ENCODE measurements at places on chromosomes 7 and 10.

GRCh38 chr7:23472046-23472445 is 1.8 kb upstream of the IGF2BP3 start:
- no peak for DNase-seq

GRCh38 chr7:150975536-150976319 is 2.4 kb downstream of the KCNH2 start:
- DNase-seq = no peak

- DNase-seq = no peak
Measured at GRCh38 chr10:78605800-78606350, 462.9 kb upstream of the ZMIZ1 start.

GRCh38 chr7:101702362-101702850 is 73.3 kb upstream of the MYL10 start:
- DNase-seq = no peak

GRCh38 chr10:84026821-84027257 is 112.5 kb upstream of the GHITM start:
- DNase-seq = no peak

DNA sequence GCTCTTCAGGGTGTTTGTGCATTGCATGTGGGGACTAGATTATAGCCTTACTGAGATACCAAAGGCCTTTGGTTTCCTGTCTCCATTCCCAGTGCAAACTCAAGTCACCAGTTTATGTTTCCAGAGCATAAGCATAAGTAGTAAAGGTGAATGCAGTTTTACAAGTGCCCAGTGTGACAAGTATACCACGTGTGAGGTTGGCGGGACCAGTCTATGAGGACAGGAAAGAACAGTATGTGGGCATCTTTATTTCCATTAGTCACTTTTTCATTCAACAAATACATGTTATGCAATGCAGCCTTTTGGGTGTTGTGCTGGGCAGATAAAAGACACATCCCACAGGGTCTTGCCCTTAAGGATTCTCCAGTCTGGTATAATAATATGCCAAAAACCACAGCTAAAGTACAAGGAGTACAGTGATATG is 146.5 kb downstream of the ARID5B start:
- no peak for DNase-seq

DNA sequence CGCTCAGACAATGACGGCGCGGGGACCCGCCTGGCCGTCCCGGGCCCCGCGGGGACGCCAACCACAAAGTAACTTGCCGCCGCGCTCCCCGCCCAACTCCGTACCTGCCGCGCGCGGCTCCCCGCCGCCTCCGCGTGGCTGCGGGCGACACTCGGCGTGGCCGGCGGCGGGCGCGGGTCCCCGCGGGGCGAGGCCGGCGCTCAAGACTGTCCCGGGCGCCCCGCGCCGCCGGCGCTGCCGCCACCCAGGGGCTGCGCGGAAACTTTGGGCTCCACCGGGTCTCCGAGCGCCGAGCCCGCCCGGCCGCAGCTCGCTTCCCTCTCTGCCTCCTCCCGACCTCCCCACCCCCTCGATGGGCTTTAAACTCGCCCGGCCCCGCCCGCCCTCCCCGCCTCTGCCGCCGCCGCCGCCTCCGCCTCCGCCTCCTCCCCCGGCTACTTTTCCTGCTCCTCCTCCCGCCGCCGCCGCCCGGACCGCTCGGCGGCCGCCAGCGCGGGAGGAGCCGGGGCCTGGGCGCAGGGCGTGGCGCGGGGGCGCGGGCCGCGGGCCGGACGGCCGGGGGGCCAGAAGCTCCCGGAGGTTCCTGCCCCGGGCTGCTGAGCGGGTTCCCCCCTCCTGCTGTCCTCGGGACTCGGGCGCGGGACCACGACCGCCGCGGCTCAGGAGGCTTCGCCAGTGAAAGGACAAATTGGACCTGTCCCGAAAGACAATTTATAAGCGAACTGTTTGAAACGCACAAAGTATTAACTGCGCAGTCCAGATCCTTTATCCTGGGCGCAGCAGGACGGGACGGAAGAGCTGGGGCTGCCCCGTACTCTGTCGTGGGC is 10.6 kb upstream of the GRB10 start:
- DNase-seq = peak; percentile 19

DNA sequence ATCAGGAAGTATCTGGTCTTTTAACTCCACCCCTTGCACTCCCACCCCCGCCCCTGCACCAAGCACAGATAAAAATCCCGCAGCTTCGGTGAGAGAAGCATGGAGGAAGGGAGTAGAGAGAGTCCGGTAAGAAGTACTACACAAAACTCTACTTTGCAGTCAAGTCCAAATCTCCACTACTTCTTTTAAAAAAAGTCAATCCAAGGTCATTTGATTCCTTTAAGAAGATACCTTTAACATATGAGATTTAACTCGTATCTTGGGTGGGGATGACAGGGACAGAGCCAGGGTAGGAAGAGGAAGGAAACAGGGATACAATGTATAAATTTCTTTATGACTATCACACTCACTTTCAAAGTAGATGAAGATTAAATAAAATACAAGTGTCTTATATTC is 132.1 kb downstream of the NRBF2 start:
- no peak for DNase-seq

DNA sequence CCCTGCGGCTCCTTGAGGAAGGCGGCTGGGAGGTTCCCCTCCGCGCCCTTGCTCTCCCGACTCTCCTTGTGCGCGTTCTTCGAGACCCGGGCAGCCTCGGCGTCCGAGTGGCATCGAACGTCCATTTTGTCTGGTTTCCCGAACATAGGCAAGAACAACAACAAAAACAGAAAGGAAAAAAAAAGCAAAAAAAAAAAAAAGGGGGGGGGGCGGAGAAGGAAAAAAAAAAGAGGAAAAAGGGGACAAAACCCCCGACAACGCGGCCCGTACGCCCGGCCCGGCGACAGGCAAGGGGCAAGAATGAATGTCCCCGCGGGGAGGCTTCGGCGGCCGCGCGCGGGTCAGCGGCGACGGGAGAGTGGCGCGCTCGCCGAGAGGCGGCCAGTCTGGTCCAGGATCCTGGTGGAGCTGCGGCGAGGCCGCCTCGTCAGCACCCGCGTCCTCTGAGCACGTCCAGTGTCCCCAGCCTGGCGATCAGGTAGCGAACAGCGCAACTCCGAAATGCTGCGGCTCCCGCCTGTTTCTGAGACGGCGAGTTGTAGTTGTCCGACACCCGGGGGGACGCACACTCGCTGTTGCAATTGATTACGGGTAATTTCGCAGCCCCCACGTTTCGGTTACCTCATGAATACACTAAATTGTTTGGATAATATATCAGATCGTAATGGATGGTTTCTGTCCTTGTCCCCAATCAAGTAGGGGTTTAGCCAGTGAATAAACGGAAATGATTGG is at the start of gene VAX1:
Gene VAX1 (minus strand): TSS at position 360 of the 732 bp plus-strand sequence. CDS start 214 bp downstream, at position 146.
- no peak for DNase-seq

GRCh38 chr7:54860843-54861242 is 101.8 kb upstream of the SEC61G start:
- no peak for DNase-seq

DNA sequence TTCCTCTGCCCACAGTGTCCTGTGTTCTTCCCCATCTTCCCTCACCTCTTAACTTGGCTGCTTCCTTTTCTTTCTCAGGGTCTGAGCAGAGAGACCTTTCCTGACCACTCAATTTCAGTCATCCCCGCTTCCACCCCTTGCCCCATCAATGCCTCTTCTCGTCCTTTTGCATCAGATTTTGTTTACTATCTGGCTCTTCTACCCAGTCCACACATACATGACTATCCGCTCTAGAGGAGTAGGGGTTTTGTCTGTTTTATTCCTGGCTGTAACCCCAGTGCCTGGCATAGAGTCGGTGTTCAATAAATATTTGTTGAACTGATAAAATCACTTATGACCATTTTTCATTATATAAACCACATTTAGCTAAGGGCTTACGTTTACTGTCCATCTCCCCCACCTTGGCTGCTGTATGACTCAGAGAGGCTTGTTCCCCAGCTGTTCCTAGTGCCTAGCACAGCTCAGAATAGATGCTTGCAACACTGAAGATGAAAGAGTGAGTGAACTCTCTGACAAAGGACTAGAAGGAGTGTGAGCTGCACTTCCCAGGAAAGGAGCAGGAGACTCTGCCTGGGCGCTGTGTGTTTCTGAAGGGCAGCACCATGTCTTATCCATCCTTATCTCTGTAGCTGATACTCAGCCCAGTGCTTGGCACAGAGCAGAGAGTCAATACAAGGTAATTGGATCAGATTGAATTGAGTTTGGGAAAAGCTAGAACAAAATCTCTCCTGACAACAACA is 21.9 kb downstream of the ARID5B start:
- no peak for DNase-seq

GRCh38 chr7:101165958-101166647 is 734 bp upstream of the VGF start:
- no peak for DNase-seq

GRCh38 chr10:47223236-47223635 is 76.8 kb upstream of the GDF10 start:
- no peak for DNase-seq

DNA sequence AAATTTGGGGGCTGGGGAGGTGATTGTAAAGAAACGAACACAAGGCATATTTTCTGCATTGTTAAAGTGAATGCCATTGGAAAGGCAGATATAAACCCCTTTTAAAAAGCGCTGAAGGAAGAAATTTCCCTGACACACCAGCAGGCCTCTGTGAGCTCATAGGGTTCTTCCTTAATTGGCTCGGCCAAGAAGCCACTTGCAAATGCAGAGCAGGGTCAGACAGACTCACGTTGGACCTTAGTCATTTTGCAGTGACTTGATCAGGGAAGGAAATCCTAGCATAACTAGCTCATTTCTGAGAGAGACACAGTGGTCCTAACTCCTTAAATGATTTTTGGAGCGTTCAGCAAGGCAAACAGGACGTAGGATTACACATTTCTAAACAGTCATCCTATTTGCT is 1461.4 kb downstream of the GATA3 start:
- DNase-seq = no peak

DNA sequence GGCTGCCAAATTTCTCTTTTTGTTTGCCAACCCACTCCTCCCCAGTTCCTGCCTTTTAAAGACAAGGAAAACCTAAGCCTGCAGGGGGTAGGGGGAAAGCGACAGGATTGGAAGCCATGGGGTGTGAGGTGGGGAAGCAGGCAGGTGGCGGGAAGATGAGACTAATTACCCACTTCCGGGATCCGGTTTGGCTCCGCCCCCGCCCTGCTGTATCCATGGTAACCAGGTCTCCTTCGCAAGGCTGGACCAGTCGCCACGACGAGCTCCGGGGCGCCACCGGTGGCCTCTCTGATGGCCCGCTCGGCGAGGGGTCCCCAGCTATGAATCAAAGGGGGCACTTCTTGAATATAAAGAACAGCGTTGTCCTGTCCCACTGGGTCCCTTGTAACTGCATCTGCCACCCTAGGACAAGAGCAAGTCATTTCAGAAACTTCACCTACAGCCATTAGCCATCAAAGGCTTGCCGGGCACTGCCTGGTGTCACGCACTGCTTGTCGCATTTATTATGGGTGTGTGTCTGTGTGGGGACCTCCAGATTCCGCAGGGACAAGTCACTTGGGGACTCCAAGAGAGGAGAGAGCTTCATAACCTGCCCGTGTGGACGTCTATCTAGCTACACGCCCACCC is 55.4 kb upstream of the LMTK2 start:
- DNase-seq = no peak

DNA sequence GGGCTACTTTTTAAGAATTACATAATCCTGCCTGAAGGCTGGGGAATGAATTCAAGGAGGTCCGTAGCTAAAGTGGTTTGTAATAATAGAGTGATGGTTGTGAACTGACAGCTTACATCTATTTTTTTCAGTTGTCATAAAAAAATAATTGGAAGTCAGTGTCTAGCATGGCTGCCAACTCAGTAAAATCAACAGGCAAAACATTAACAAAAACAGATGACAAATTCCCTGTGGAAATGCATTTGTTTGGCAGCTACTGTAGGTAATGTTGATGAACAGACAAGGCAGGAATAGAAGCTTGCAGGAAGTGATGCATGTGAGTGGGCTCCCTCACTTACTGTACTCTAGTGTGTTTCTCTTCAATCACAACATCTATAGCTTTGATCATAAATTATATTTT is 766.0 kb upstream of the POT1 start:
- DNase-seq = no peak

DNA sequence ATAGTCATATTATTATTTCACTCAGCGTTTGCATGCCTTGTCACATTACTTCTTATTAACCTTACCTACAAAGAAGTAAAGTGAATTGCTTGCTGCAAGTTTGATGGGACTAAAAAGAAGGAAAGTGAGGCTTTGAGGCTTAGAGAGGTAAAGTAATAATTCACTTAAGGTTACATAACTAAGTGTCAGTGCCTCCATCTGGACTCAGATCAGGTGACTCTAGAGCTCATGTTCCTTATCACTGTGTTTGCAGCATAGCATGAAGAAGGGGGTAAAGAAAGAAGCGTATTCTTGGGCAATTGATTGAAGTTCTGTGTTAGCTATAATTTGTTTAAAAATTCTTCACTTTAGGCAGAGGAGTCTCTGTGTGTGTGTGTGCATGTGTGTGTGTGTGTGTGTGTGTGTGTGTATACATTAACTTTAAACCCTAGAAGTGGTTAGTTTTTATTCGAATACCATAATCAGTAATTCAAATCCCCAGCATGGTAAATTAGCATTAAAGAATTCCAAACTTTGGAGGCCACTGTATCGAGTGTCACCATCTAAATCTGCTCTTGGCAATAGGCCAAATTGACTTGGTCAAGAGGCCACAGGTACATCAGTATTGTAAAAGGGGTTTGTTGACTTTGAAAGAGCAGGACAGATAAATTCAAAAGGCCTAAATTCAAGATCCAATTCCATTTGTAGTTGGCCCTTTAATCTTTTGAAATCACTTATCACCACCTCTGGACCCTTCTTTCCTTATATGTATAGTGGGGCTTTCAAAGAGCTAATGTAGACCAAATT is 2.2 kb upstream of the PON3 start:
- no peak for DNase-seq

- no peak for DNase-seq
Measured at GRCh38 chr7:139850906-139851305, 21.8 kb downstream of the TBXAS1 start.

- DNase-seq = no peak
Measured at GRCh38 chr10:34814913-34815184, 247 bp downstream of the PARD3 start.

GRCh38 chr10:99656199-99657064 is 2.9 kb upstream of the ENTPD7 start:
- no peak for DNase-seq

- DNase-seq = no peak
Measured at GRCh38 chr7:80608336-80608735, 30.1 kb upstream of the CD36 start.

- DNase-seq = no peak
Measured at GRCh38 chr7:2010551-2011265, 222.0 kb downstream of the MAD1L1 start.

DNA sequence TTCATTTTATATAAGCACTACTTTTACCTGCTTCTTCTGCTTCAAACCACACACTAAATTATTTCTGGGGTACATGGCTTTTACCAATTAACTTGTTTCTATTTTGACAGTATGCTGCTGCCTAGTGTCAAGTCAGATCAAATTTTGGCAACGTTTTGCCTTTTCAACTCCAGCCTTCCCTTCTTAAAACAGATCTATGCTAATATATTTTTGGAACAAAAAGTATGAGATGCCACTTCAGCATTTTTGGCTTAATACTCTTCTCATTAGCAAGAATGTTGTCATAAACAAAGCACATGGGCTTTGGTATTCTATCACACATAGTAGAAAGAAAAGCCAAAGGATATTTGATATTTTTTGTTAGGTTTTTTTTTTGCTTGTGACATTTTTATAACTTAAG is 47.8 kb downstream of the SPAM1 start:
- DNase-seq = no peak

- no peak for DNase-seq
Measured at GRCh38 chr10:56679578-56679977, 318.5 kb upstream of the ZWINT start.
